Esophagus muscularis mucosa (tissue), 4 donors: ENCODE measurements at places on chromosomes 12 and 14. TPM values are rescaled to one million over a fixed set of nuclear protein-coding genes. Genes with fewer than 3 reads are reported as not detected.

Gene TMPRSS12
- not detected for total RNA-seq

GRCh38 chr12:120573560-120573959, 7.6 kb downstream of the POP5 start:
- H3K36me3 ChIP-seq, result peaks cover 100% of the 10 kb centered on the region
- no peak for DNase-seq
- H3K27ac ChIP-seq, result peak overlapping the region; percentile 20

Gene TMCC3
- 30.5 TPM for total RNA-seq

- no peak for DNase-seq
- no peaks in the 10 kb centered on the region for H3K36me3 ChIP-seq
- H3K27ac ChIP-seq, result no peak overlapping the region
- H3K27me3 ChIP-seq, result no peaks in the 10 kb centered on the region
- H3K4me3 ChIP-seq, result no peak overlapping the region
Observed at GRCh38 chr14:21614240-21614639, 20.5 kb downstream of the OR10G2 start.

- H3K27ac ChIP-seq, result no peak overlapping the region
- H3K4me3 ChIP-seq, result no peak overlapping the region
- peaks cover 7% of the 10 kb centered on the region for H3K4me1 ChIP-seq
Observed at GRCh38 chr12:109695416-109695815, 18.2 kb upstream of the FAM222A start.

- no peak overlapping the region for H3K4me3 ChIP-seq
- H3K27ac ChIP-seq, result peak overlapping the region; percentile 26
- H3K27me3 ChIP-seq, result no peaks in the 10 kb centered on the region
- no peak for DNase-seq
- H3K36me3 ChIP-seq, result no peaks in the 10 kb centered on the region
- H3K4me1 ChIP-seq, result peaks cover 52% of the 10 kb centered on the region
Observed at GRCh38 chr12:29152981-29153630, 4.0 kb downstream of the FAR2 start.
